ENCODE measurements at places on chromosomes 7 and 10.
A peak's percentile ranks its signal among the peaks of the same experiment; 100 is the strongest.

DNA sequence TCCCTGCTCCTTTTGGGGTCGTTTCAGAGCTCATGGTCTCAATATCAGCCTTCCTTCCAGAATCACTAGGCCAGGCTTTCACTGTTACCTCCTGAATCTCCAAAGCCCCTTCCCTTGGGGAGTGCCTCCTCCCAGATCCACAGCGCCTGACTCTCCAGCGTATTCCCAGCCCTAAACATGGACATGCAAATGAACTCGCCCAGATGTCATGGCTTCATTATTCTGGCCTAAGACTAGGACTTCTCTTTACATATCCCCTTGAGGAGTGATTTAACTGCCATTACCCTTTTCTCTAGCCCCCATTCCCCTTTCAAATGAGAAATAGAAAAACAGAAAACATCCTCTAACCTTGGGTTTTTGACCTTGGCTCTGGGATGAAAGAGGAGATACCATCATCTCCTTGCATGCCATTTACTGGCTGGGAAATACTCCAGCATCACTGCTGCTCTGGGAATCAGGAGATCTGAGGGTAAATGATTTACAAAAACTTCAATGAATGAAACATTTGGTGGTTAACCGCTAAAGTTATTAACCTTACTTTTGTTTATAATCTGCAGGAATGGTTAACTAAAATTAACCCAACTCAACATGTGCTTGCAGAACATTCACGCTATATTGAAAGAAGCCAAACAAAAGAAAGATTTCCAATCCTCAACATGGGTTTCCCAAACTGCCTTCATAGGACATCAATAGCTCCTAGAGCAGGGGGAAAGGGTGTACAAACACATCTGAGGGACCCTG lies 37.0 kb downstream of the FAM171A1 start:
- DNase-seq, result no peak

DNA sequence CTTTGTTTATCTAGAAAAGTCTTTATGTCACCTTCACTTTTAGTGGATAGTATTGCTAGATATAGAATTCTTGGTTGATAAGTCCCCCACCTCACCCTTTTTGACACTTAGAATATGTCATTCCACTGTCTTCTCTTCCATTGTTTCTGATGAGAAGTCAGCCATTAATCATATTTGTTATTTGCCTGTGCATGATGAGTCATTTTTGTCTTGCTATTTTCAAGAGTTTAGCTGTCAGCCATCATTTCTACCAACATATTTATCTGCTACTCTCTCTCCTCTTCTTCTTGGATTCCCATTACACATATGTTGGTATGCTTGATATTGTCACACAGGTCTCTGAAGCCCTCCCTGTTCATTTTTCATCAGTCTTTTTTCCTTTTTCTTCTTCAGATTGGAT lies 160.8 kb upstream of the TCF7L2 start:
- DNase-seq, result no peak

- no peak for DNase-seq
Measured at GRCh38 chr10:49177391-49178355, 10.5 kb downstream of the TMEM273 start.

DNA sequence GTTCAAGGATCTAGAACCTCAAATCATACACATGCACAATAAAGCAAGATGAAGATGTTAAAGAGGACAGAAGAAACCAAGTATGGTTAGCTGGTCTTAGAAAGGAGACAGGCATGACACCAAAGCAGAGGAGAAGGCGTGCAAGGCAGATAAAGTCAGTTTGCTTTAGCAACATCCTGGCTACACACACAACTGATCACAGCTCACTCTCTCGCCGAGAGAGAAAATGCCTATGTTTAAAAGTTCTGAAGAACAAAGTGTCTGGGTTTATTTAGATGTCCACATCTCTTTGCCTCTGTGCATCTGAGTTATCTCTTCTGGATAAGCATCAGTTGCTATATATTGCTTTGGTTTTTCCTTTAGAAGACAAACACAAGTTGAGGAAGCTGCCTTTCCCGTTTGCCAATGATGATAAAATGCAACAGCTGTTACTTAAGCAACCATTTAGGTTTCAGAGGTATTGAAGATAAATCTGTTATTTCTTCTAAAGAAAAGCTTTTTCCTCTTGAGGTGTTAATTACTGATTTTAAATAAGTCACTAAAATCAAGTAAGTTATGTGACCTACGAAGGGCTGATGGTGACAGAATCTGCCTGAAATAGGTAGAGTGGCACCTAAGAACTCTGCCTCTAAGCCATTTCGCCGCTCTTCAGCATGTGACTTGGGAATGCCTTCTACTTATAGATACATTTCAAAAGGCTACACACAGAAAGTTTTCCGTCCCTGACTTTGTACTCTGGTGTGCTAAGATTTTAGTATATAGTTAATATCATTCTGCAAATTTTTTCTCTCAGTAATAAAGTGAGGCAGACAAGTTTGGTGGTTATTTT lies 146.2 kb upstream of the ASAH2 start:
- DNase-seq, result no peak

GRCh38 chr7:47179812-47180515 lies 401.9 kb downstream of the TNS3 start:
- DNase-seq, result peak; percentile 71
